ENCODE measurements at places on chromosomes 4 and X.

DNA sequence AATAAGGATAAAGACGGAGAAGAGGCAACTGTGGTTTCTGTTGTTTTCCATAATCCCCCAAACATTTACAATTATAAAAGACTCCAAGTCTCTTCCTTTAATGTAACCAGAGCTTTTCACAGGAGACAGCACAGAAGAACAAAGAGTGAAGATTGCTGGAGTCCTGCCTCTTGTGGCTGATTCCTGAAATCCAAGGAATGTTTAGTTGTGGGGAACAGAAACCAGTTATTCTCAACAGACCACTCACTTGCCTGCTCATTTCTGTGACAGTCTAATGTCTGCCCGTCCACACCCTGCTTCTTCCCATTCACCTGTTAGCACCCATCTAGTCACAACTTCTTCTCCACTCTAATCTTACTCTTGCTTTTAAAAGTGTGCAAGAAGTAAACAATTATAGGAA, 12.1 kb downstream of the TEX13B start:
- DNase-seq = no peak

- no peak for DNase-seq
These were observed 23.1 kb upstream of the SLC6A14 start for GRCh38 chrX:116413273-116413672.

- no peak for DNase-seq
These were observed 17.0 kb upstream of the CPE start for GRCh38 chr4:165361810-165362209.

- no peak for DNase-seq
These were observed 14.9 kb downstream of the CCDC158 start for GRCh38 chr4:76406081-76406480.

GRCh38 chrX:10101269-10101668, 55.5 kb upstream of the CLCN4 start:
- no peak for DNase-seq

DNA sequence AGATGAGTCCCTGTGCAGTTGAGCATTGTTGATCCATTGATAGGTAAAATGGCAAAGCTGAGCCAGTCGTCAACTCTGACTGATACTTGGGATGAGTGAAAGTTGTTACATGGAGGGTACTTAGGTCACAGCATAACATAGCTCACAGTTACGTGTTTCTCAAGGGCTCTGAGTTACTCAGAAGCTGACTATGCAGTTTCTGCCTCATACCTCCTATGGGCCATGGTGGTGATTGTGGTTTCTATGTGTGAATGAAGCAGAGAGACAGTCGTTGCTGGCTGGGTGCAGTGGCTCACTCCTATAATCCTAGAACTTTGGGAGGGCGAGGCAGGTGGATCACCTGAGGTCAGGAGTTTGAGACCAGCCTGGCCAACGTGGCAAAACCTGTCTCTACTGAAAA, 30.8 kb downstream of the FRMPD3 start:
- DNase-seq = no peak

- DNase-seq = no peak
These were observed 195.8 kb downstream of the PDHA2 start for GRCh38 chr4:96035727-96036126.

DNA sequence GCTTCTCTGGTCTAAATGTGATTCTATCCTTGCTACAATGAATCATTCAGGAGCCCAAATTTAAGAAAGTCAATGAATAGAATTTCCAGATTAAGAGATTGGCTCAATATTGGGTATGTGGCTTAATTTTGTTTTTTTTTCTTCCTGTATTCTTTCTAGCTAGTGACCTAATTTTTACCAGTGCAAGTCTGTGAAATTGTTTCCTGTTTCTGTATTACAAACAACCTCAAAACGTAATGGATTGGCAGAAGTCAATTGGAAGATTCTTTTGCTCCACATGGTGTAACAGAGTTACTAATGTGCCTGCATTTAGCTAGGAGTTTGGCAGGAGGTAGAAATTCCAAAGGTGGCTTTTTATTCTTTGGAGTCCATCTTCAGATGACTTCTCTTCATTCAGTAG, 17.6 kb downstream of the DYNLT3 start:
- no peak for DNase-seq

- DNase-seq = no peak
These were observed 320.4 kb downstream of the SPOCK3 start for GRCh38 chr4:166913926-166914325.

- no peak for DNase-seq
These were observed 74.6 kb upstream of the MAGEA10 start for GRCh38 chrX:152212969-152213368.

DNA sequence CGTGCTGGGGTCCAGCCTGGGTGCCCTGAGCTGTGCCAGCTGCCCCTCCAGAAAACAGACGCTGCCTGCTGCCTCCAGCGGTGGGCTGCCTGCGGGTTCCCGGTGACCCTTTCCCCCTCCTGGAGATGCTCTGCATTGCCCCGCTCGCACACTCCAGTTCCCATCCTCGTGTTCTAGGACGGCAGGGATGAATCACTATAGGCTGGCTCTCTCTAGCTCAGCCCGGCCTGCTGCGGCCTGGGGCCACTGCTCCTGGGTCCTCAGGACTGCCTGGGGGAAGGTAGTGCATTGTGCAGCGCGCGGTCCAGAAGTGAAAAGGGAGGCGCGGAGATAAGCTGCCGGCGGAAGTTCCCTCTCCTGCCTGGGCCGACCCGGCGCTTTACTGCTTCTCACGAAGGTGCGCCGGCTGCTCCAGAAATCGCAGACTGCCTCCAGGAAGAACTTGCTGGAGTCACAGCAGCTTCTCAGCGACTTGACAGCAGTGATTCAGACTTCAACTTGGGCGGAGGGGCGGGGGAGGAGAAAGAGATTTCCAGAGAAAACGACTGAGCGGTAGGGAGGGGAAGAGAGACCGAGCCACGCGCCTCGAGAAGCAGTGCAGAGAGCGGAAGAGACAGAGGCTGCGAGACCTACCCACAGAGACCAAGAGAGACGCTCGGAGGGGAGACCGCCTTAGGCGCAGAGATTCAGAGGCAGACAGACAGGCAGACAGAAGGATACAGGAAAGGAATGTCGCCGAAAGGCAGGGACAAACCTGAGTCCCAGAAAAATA, 6.7 kb upstream of the MSX1 start:
- no peak for DNase-seq

- DNase-seq = no peak
These were observed 330.5 kb upstream of the GALNT7 start for GRCh38 chr4:172838111-172838510.

GRCh38 chrX:153623310-153624029, 23.5 kb upstream of the DUSP9 start:
- DNase-seq = no peak

- DNase-seq = no peak
These were observed 84.2 kb downstream of the CNOT6L start for GRCh38 chr4:77734928-77735327.

Data from NCI-H146 (cell line).